Tibial nerve (tissue), 4 donors: ENCODE measurements at places on chromosomes 1 and 21.
A peak's percentile ranks its signal among the peaks of the same experiment; 100 is the strongest.

DNA sequence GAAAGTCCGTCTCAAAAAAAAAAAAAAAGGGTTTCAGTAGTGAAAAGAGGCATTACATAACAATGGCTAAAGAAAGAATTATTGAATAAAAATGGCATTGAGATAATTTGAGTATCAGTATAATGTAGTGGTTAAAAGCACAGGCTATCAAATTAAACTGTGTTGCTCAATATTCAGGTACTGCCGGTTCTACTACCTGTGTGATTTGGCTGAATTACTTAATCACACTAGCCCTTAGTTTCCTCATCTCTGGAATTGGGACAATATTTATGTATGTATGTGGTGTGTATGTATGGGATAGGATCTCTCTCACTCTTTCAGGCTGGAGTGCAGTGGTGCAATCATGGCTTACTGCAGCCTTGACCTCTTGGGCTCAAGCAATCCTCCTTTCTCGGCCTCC, 56.1 kb upstream of the TEKT2 start:
- no peak overlapping the region for H3K27ac ChIP-seq
- DNase-seq = no peak
- H3K4me3 ChIP-seq = no peak overlapping the region
- no peaks in the 10 kb centered on the region for H3K4me1 ChIP-seq
- no peaks in the 10 kb centered on the region for H3K27me3 ChIP-seq

GRCh38 chr21:17650292-17650691, 37.6 kb upstream of the BTG3 start:
- no peak overlapping the region for H3K27ac ChIP-seq
- H3K27me3 ChIP-seq = no peaks in the 10 kb centered on the region
- DNase-seq = no peak
- no peaks in the 10 kb centered on the region for H3K36me3 ChIP-seq
- no peak overlapping the region for H3K4me3 ChIP-seq
- no peaks in the 10 kb centered on the region for H3K4me1 ChIP-seq

DNA sequence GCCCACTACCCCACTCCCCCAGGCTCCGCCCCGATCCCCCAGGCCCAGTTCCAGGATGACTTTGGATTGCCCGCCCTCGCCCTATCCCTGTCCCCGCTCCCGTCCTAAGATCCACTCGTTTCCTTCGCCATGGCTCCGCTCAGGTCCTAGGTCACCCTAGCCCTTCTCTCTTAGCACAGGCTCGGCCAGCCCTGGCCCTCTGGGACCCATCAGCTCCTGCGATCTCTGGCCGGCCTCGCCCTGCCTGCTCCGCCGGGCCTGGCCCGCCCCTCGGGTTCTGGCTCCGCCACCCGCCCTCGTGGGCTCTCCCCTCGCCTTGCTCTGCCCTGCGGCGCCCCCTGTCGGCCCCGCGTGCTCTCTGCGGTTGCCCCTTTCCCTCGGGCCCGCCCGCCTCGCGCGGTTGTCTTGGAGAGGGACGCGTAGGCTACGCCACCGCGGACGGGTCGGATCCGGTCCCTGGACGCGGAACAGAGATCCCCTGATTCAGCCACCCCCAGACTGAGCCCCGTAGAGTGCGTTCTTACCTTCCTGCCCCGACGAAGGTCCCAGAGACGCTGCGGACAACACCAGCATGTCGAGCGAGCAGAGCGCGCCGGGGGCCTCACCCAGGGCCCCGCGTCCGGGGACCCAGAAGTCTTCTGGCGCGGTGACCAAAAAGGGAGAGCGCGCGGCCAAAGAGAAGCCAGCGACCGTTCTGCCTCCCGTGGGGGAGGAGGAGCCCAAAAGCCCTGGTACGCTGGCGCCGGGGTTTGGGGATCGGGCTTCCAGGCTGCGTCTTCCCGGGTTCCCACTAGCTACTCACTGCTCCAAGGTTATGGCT, at the start of gene LRRC71:
LRRC71 (plus strand) TSS at position 400 of the 820 bp plus-strand sequence; CDS start at position 572, 172 bp downstream.
- peaks cover 15% of the 10 kb centered on the region for H3K4me1 ChIP-seq
- no peak within 1 kb of the TSS for H3K4me3 ChIP-seq
- peak; percentile 68 for DNase-seq
- no peaks in the 10 kb centered on the region for H3K36me3 ChIP-seq

GRCh38 chr1:163267962-163268361, 53.8 kb upstream of the NUF2 start:
- H3K36me3 ChIP-seq = no peaks in the 10 kb centered on the region
- H3K27me3 ChIP-seq = no peaks in the 10 kb centered on the region
- no peak overlapping the region for H3K27ac ChIP-seq
- no peak overlapping the region for H3K4me3 ChIP-seq

DNA sequence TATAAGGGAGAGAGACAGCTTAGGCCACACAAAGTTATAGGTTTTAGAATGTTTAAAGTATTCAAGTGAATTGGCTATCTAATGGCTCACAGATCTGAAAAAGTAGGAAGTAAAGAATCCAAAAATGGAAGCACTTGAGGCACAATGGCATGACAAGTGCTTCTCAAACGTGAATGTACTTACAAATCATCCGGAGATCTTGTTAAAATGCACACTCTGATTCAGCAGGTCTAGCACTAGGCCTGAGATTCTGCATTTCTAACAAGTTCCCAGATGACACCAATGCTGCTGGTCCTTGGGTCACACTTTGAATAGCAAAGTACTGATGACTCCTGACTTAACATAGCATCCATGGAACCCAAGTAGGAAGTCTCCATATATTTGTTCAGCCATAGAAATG, 20.9 kb upstream of the AGL start:
- no peak overlapping the region for H3K27ac ChIP-seq
- H3K4me1 ChIP-seq = no peaks in the 10 kb centered on the region
- no peaks in the 10 kb centered on the region for H3K36me3 ChIP-seq
- H3K27me3 ChIP-seq = no peaks in the 10 kb centered on the region

- peaks cover 4% of the 10 kb centered on the region for H3K36me3 ChIP-seq
- no peak overlapping the region for H3K27ac ChIP-seq
- DNase-seq = no peak
Observed at GRCh38 chr1:25503551-25504426, 39.6 kb upstream of the LDLRAP1 start.

GRCh38 chr1:119841306-119841705, 30.0 kb upstream of the REG4 start:
- no peak overlapping the region for H3K4me3 ChIP-seq
- no peaks in the 10 kb centered on the region for H3K27me3 ChIP-seq
- H3K27ac ChIP-seq = no peak overlapping the region

- H3K4me1 ChIP-seq = peaks cover 33% of the 10 kb centered on the region
- no peak overlapping the region for H3K4me3 ChIP-seq
Observed at GRCh38 chr1:59108481-59109317, 188.2 kb upstream of the FGGY start.

DNA sequence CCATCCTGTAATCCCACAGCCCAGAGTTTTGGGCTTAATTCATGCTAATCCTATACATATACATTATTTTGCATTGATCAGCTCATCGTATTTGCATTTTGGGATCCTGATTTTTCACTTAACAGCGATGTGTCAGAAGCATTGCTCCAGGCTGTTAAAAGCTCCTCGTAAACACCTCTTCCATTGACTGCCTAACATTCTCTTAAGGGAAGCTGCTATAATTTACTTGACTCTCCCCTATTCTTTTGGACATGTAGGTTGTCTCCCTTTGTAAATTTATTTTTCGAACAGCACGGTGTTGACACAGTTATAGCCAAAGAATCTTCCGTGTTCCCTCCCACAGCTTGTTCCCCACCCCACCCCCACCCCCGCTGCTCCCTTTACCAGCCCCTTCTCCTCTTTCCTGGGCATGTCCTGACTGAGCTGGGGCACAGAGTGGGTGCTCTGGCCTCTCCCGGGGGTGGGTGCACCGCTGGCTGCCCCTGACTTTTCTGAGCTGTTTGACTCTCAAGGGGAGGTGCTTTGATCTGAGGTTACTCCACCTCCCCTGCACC, 22.8 kb downstream of the LDLRAP1 start:
- H3K27me3 ChIP-seq = no peaks in the 10 kb centered on the region
- DNase-seq = no peak
- H3K4me3 ChIP-seq = no peak overlapping the region
- H3K27ac ChIP-seq = peak overlapping the region; percentile 80
- H3K4me1 ChIP-seq = no peaks in the 10 kb centered on the region
- H3K36me3 ChIP-seq = no peaks in the 10 kb centered on the region

DNA sequence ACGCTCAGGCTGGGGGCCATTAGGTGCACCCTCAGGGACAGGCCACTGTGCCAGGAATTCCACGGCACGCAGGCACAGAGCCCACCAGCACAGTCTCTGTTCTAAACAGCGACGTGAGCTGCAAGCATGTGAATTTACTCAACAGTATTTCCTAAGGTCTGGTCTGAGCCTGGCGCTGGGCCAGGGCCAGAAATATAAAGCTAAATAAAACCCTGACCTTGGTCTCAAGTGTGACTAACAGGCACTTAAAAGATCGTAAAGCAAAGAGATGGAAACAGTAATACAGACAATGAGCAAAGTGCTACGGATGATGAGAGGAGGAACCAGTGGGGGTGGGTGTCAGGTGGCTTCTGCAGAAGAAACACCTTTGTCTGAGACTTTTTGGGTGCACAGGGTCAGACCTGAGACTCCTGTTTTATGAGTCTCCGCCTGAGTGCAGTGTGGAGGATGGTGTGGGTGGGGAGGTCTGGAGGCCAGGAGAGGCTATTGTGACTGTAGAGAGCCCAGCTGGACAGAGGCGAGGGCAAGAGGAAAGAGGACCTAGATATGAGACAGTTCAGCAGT, 53.4 kb upstream of the EDN2 start:
- no peak for DNase-seq
- H3K27me3 ChIP-seq = no peaks in the 10 kb centered on the region
- no peaks in the 10 kb centered on the region for H3K36me3 ChIP-seq
- H3K4me3 ChIP-seq = no peak overlapping the region
- H3K27ac ChIP-seq = no peak overlapping the region

- peak overlapping the region; percentile 39 for H3K4me3 ChIP-seq
- DNase-seq = peak; percentile 45
- H3K27me3 ChIP-seq = no peaks in the 10 kb centered on the region
- peak overlapping the region; percentile 97 for H3K27ac ChIP-seq
Observed at GRCh38 chr1:31714442-31715086, 10.7 kb upstream of the COL16A1 start.

GRCh38 chr1:207963427-207964194, 52.7 kb upstream of the CD34 start:
- H3K4me3 ChIP-seq = peak overlapping the region; percentile 56
- DNase-seq = peak; percentile 91
- peaks cover 48% of the 10 kb centered on the region for H3K4me1 ChIP-seq
- H3K36me3 ChIP-seq = no peaks in the 10 kb centered on the region
- H3K27me3 ChIP-seq = no peaks in the 10 kb centered on the region

DNA sequence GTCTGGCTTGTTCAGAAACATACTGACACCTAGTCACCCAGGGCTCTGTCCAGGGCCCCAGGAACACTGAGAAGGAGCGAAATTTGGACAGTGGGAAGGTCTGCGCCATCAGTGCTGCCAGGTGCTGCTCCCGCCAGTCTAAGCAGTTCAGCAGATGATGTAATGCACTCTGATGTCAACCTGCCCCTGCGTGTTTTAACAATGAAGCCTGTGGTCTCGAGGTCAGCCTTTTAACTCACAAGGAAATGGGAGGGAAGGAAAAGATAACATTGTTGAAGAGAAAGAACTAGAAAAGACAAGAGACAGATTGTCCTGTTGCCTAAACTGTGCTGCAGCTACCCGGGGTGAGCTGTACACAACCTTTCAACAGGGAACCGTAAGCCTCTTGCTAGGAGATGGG, 126.6 kb upstream of the IFFO2 start:
- H3K27ac ChIP-seq = no peak overlapping the region
- H3K36me3 ChIP-seq = no peaks in the 10 kb centered on the region
- no peaks in the 10 kb centered on the region for H3K27me3 ChIP-seq
- no peaks in the 10 kb centered on the region for H3K4me1 ChIP-seq
- no peak overlapping the region for H3K4me3 ChIP-seq
